Stimulated activated CD8-positive, alpha-beta memory T cell treated with anti-CD3 and anti-CD28 coated beads, Interleukin-2, amount 100 ng/mL, for 1 hour (primary cell): ENCODE measurements at places on chromosomes 3 and 15.

- no peak for DNase-seq
These were observed 144.1 kb downstream of the RORA start for GRCh38 chr15:61084944-61085367.

DNA sequence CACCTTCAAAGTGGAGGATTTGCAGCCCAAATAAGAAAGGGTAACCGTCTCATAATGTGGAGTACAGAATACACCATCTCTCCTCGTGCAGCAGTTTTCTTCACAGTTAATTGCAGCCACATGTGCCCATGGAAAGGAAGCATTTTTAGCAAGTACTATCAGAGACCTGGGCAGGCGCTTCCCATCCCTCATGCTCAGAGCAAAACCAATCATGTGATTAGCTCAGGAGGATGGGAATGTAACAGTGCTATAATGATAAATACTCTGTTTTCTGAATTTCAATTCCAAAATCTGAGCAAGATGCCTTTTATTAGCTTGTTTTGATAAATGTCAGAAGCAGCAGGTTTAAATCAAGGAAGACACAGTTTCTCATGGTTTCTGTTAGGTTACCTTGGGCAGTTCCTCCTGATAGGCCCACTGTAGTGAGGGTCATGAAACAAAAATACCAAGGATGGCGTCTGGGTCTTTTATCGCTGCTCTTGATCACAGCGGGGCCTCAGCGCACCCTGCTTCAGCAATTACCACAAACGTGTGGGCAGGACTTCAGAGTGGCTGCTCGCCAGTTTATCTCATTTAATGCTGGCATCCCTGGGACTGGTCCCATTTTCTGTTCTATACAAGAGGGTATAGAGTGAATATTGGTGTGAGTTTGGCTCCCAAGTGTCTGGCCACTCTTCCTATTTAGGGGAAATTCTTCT, 92.6 kb upstream of the VGLL4 start:
- no peak for DNase-seq

DNA sequence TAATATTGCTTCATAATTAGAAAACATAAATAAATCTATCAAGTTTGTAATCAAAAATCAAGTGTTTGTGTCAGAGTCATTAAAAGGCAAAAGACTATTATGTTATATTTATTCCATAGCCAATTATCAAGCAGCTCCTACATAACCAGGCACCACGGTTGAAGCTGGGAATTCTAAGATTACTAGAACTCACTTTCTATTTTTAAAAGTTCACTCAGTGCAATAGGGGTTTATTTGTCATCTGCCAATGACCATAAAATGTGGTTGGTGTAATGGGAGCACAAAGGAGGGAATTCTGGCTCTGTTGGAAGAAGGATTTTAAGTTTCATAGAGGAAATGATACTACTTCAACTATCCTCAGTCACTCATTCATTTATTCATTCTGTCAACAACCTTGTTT, 57.7 kb downstream of the TRIM69 start:
- no peak for DNase-seq

DNA sequence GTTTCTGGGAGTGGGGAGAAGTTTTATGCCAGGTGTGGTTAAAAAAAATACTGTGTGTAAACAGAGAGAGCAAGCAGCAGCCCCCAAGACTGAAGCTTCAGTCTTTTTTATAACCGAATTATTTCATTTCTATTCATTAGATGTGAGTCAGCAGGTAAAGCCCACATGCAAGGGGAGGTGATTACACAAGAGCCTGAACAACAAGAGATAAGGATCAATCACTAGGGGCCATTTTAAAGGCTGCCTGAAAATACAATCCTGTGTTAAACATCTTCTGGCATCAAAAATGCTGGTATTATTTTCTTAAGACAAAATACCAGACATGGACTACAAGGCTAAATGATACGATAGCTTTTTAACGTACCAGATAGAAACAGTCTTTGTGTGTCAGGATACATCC, 217.3 kb downstream of the SUCLG2 start:
- no peak for DNase-seq

DNA sequence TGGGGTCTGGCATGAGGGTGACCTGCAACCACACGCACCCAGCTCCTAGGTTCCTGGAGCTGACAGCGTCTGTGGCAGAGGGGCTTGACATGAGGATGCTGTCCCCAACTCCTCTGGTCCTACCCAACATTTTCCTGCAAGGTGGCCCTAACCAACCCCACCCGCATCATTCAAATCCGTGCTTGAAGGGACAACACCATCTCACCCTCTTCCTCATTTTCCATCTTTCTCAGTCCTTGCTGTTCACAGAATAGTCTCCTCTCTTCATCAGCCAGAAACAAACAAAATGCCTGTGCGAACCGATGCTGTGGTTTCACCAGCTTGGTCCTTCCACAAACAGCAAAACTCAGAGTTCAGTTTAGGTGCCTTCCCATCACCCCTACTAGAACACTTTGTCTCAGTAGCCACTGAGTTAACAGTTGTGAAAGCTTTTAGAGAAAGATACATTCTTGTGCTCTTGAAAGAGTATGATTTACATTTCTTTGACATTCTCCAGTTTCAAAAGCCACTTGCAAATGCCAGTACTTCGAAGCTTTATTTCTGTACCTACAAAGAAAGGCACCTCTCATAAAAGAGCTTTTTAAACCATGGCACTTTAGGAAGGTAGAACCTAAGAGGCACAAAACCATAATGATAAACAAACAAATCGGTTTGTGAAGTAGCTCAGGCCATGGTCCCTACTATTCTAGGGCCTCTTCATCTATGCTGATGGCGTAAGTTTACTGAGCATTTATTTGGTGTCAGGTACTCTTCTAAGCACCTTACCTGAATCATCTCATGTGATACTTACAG, 360.1 kb downstream of the SHQ1 start:
- no peak for DNase-seq

DNA sequence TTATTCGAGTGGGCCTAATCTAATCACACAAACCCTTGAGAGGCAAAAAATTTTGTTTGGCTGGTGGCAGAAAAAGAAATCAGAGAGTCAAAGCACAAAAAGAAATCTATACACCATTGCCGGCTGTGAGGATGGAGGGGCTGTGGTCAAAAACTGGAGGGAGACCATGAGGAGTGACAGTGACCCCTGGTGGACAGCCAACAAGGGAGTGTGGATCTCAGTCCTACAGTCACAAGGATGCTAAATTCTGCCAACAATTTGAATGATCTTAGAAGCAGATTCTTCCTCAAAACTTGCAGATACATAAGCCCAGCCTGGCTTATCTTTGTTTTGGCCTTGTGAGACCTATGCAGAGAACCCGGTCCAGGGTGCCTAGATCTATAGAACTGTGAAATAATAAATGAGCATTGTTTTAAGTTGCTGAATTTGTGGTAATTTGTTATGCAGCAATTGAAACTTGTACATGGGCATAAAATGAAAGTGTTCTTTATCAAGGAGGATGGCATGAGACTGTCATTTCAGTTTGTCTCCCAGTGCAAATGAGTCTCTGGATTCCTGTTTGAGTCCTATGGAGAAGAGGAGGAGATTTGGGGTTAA, 103.0 kb upstream of the ARHGEF26 start:
- DNase-seq, result no peak
